ENCODE measurements at places on chromosomes 6 and 20. TPM values are rescaled to one million over a fixed set of nuclear protein-coding genes. Genes with fewer than 3 reads are reported as not detected.

DNA sequence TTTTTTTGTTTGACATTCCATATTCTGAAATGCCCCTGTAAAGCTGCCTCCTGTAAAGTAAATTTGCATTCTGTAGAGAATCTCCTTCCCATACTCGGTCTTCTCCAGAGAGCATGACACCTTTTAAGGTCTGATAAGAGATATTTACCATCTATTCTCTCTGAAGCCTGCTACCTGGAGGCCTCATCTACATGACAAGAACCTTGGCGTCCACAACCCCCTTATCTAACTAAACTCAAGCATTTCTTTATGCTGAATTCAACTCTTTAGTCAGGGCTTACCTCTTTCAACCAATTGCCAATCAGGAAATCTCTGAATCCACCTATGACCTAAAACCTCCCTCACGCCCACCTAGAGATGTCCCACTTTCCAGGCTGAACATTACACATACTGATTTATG lies 51.6 kb downstream of the FAM184A start:
- no peak overlapping the region for H3K4me3 ChIP-seq
- H3K27ac ChIP-seq: no peak overlapping the region
- no peaks in the 10 kb centered on the region for H3K27me3 ChIP-seq
- no peaks in the 10 kb centered on the region for H3K36me3 ChIP-seq
- peaks cover 4% of the 10 kb centered on the region for H3K4me1 ChIP-seq
- DNase-seq: no peak

- peaks cover 17% of the 10 kb centered on the region for H3K36me3 ChIP-seq
- H3K4me1 ChIP-seq: peaks cover 4% of the 10 kb centered on the region
- H3K4me3 ChIP-seq: no peak overlapping the region
- H3K27ac ChIP-seq: no peak overlapping the region
- no peak for DNase-seq
Measured at GRCh38 chr20:33433465-33434234, 9.9 kb downstream of the SNTA1 start.

- peaks cover 9% of the 10 kb centered on the region for H3K36me3 ChIP-seq
- H3K27ac ChIP-seq: no peak overlapping the region
- no peak for DNase-seq
- H3K4me3 ChIP-seq: no peak overlapping the region
Measured at GRCh38 chr6:170575250-170575649, 9.2 kb downstream of the PDCD2 start.

The ENPP3 gene
- total RNA-seq: 0.89 TPM

- peaks cover 2% of the 10 kb centered on the region for H3K36me3 ChIP-seq
- no peaks in the 10 kb centered on the region for H3K27me3 ChIP-seq
- no peaks in the 10 kb centered on the region for H3K4me1 ChIP-seq
- no peak for DNase-seq
Measured at GRCh38 chr6:116229287-116229913, 24.5 kb downstream of the TSPYL4 start.

The SEMG1 gene
- not detected for total RNA-seq

- peaks cover 13% of the 10 kb centered on the region for H3K4me1 ChIP-seq
- no peak overlapping the region for H3K27ac ChIP-seq
- peaks cover 49% of the 10 kb centered on the region for H3K36me3 ChIP-seq
- no peak overlapping the region for H3K4me3 ChIP-seq
- no peak for DNase-seq
Measured at GRCh38 chr20:47298624-47299023, 57.9 kb downstream of the ZMYND8 start.

GRCh38 chr6:133947302-133947900 lies 5.6 kb upstream of the TBPL1 start:
- H3K27ac ChIP-seq: no peak overlapping the region
- H3K4me1 ChIP-seq: peaks cover 6% of the 10 kb centered on the region
- peaks cover 32% of the 10 kb centered on the region for H3K27me3 ChIP-seq
- no peak overlapping the region for H3K4me3 ChIP-seq

GRCh38 chr6:33212857-33213165 lies 4.5 kb downstream of the RING1 start:
- peaks cover 13% of the 10 kb centered on the region for H3K36me3 ChIP-seq
- peak overlapping the region; percentile 19 for H3K27ac ChIP-seq
- peaks cover 35% of the 10 kb centered on the region for H3K27me3 ChIP-seq
- DNase-seq: no peak

DNA sequence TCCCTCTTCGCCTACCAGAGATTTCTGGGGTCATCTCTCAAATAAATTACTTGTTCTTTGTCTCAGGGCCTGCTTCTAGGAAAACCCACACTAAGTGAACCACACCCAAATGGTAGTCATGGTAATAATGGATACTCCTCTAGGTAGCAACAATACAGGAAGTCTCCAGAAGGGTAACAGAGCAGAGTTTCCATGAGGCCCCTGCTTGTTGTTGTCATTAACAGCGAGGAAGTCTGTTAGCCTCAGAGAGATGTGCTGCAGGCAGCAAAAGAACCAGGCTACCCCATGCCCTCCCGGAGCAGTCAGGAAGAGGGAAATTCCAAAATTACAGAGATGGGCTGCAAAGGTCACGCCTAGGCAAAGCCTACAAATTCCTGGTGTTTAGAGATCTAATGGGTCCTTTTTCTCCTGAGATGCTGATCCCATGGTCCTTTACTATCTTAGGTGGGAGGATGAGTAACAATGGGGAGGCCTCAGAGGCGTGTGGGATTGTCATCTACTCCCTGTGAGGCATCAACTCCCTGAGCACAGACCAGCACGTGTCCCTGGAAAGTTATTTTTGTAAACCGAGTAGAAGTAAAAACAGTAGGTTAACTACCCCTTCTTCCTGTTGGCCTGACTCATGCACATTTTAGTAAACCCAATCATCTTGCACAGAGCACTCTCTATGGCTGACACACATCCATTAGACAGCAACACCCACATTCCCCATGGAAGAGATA lies 10.1 kb downstream of the ISM1 start:
- H3K36me3 ChIP-seq: peaks cover 2% of the 10 kb centered on the region
- no peak overlapping the region for H3K4me3 ChIP-seq
- no peak overlapping the region for H3K27ac ChIP-seq

DNA sequence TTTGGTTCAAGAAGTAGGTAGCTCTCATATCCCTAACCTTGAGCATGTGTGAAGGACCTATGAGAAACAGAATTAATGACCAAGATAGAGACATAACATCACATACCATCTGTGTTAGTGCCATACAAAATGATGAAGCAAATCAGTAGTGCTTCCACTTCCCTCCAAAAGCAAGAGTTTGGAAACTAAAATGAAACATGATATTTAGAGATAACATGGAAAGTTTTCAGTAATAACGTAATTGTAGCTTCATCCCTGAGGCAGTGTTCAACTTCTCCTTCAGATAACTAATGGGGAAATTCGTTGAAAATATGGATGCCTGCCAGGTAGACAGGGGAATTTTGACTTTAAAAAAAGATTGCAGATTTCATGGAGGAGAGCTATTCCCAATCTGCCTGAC lies 248.4 kb upstream of the IRAK1BP1 start:
- H3K27me3 ChIP-seq: no peaks in the 10 kb centered on the region
- no peak for DNase-seq
- no peaks in the 10 kb centered on the region for H3K36me3 ChIP-seq

DNA sequence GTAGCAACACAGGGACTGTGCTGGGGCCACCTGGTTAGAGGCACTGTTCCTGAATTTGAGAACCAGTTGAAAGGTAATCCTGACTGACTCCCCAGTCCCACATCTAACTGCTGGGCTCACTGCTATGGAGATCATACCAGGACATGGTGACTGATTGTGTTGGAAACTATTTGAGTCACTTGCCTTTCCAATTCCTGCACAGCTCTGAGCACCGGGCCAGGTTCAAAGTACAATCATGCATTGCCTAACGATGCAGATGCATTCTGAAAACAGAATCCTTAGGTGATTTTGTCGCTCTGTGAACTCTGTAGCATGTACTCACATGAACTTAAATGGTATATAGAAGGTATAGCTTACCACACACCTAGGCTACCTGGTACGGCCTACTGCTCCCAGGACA lies 215.3 kb downstream of the BMP7 start:
- H3K4me1 ChIP-seq: peaks cover 19% of the 10 kb centered on the region
- H3K36me3 ChIP-seq: no peaks in the 10 kb centered on the region
- no peak for DNase-seq
- no peak overlapping the region for H3K4me3 ChIP-seq

DNA sequence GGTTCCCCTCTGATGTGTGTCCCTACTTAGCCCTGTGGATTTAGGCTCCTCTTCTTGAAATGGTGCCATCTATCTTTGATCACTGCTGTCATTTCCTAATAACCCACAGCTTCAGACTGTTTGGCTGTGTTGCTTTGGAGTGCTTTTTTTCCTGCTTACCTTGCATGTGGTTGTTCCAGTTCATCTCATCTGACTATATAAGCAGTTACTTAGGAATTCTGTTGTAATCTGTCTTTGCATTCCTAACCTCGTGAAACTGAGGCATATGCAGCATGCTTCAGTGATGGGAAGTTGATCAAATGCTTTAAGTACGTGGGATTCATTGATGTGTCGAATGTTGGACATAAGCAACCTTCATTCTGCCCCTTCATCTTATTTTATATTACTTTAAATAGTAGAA lies 115.8 kb upstream of the FLRT3 start:
- H3K4me1 ChIP-seq: peaks cover 34% of the 10 kb centered on the region
- no peak overlapping the region for H3K4me3 ChIP-seq
- peaks cover 6% of the 10 kb centered on the region for H3K36me3 ChIP-seq
- DNase-seq: no peak
- H3K27me3 ChIP-seq: no peaks in the 10 kb centered on the region

DNA sequence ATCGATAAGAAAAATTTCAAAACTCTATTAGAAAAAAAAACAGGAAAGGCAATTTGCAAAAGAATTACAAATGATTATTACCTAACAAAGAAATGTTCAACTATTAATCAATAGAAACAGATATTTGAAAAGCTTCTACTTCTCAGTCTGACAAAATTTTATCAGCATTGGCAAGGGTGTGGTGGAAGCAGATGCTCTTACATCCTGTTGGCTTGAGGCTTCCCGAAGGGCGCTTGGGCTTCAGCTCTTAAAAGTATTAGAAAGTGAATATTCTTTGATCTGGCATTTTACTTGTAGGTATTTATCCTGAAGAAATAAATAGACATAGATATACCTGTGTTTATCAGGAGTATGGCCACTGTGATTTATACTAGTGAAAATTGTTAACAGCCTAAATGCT lies 38.7 kb downstream of the SLC35D3 start:
- H3K4me1 ChIP-seq: peaks cover 12% of the 10 kb centered on the region
- DNase-seq: no peak
- H3K27me3 ChIP-seq: peaks cover 6% of the 10 kb centered on the region
- H3K4me3 ChIP-seq: no peak overlapping the region
- H3K27ac ChIP-seq: no peak overlapping the region

The GJA10 gene
- not detected for total RNA-seq

The EPHA7 gene
- total RNA-seq: 12.4 TPM

The PI3 gene
- not detected for total RNA-seq

GRCh38 chr6:169141671-169142537 lies 111.7 kb downstream of the THBS2 start:
- H3K4me3 ChIP-seq: no peak overlapping the region
- no peaks in the 10 kb centered on the region for H3K27me3 ChIP-seq
- H3K36me3 ChIP-seq: no peaks in the 10 kb centered on the region

- no peaks in the 10 kb centered on the region for H3K27me3 ChIP-seq
- H3K4me3 ChIP-seq: no peak overlapping the region
- peaks cover 13% of the 10 kb centered on the region for H3K36me3 ChIP-seq
- H3K4me1 ChIP-seq: peaks cover 30% of the 10 kb centered on the region
- no peak overlapping the region for H3K27ac ChIP-seq
- no peak for DNase-seq
Measured at GRCh38 chr6:87210979-87211378, 55.6 kb downstream of the ZNF292 start.

The FLRT3 gene
- total RNA-seq: 98.6 TPM

DNA sequence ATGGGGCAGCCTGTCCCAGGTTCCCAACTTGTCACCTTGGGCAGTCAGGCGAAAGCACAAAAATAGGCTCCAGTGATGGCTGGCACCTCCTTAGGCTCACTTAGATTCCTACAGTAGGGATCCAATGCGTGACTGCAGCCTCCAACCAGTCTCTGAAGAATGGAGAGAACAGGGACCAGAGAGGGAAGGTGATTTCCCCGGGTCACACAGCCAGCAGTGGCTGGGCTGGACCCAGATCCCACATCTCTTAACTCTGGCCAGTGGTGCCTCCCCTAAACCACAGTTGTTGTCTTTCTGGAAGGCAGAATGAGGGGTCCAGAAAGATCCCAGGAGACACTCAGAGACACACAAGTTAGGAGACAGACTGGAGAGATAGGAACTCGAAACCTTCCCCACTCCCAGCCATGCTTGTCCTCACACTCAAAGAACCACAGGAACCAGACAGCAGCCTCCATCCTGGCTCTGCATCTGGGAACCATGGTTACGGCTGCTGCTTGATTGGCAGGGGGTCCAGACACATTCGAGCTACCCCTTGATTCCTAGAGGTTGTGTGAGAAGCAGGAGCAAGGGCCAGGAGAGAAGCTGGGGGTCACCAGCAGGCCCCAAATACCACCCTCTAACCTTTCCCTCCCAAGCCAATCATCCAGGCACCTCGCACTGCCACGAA lies 33.1 kb upstream of the SIRPA start:
- peaks cover 12% of the 10 kb centered on the region for H3K4me1 ChIP-seq
- no peak for DNase-seq
- H3K27me3 ChIP-seq: peaks cover 16% of the 10 kb centered on the region
- H3K36me3 ChIP-seq: no peaks in the 10 kb centered on the region
- peak overlapping the region; percentile 11 for H3K27ac ChIP-seq

DNA sequence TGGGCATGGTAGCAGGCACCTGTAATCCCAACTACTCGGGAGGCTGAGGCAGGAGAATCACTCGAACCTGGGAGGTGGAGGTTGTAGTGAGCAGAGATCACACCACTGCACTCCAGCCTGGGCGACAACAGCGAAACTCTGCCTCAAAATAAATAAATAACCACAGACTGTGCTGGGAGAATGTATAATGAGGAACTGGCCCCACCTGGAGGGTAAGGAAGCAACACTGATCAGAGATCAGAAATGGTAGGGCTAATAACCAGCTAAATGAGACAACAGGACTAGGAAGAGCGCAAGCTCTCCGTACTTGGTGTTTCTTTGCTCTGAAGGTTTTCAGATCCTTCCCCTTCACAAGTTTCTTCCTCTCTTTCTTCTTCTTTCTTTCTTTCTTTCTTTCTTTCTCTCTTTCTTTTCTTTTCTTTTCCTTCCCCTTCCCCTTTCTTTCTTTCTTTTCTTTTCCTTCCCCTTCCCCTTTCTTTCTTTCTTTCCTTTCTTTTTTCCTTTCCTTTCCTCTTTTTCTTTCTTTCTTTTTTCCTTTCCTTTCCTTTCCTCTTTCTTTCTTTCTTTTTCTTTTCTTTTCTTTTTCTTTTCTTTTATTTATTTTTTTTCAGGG lies 14.6 kb downstream of the CCM2L start:
- no peak overlapping the region for H3K4me3 ChIP-seq
- H3K27me3 ChIP-seq: peaks cover 70% of the 10 kb centered on the region
